ENCODE measurements at places on chromosomes 2 and 18. TPM values are rescaled to one million over a fixed set of nuclear protein-coding genes. Genes with fewer than 3 reads are reported as not detected.

DNA sequence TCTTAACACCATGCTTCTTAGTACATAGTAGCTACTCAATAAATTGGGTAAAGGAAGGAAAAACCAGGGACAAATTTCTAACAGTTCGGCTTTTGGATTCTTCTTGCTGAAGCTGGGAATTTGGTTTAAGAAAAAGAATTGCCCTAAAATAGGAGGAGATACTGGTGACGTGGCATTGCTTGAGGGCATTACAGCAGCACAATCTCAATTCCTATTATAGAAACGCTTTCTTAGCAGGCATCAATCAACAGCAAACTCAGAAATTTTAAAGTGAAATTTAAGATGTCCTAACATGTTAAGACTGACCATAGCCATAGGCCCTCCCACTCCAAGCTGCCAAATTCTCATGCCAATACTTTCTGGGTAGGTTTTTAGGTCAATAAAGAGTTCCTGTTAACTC, 169.5 kb downstream of the SRBD1 start:
- peaks cover 31% of the 10 kb centered on the region for H3K4me1 ChIP-seq
- H3K27ac ChIP-seq: no peak overlapping the region
- no peaks in the 10 kb centered on the region for H3K27me3 ChIP-seq
- no peaks in the 10 kb centered on the region for H3K36me3 ChIP-seq
- no peak overlapping the region for H3K4me3 ChIP-seq

DNA sequence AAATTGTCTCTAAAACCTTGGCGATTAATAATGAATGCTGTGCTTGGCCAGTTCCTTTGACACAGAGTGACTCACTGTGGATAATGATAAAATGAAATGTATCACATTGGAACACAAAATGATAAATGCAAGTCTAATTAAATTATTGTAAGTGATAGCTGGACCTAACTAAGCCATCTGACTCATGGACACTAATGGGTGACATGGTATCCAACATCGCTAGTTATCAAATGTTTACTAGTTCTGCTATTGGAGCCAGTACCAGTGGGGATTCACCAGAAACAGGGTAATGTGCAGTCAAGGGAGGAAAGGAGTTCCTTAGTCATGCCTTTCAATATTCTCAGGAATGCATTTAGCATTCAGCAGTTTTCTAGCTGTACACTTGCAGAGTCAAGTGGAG, 736.3 kb upstream of the ACVR2A start:
- DNase-seq: no peak
- H3K36me3 ChIP-seq: no peaks in the 10 kb centered on the region

The SERPINB5 gene
- not detected for total RNA-seq

DNA sequence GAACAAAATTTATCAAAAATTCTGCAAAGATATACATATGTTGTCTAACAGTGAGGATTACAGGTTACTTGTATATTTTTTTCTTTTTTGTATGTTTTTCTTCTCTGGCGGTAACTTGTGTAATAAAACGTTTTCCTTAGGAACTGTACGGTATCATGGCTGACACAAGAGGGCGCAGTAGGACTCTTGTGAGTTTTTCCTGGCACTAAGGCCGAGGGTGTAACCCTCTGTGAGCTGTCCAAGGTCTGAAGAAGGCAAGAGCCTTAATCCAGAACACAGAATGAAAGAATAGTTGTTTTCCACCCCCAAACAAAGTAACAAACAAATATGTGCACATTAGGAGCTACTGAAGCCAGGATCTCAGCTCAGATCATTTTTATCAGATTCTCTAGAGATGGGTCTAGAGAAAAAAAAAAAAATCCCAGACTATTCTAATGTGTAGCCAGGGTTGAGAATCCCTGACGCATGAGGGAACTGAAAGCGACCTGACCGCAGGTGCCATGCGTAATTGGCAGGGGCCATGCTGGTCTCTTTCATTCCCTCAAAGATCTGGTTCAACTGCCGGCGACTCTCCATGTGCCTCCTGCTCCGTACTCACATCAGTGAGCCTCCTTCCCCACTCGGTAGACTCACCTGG, 27.0 kb downstream of the TMEM200C start:
- H3K36me3 ChIP-seq: no peaks in the 10 kb centered on the region
- DNase-seq: no peak
- no peak overlapping the region for H3K27ac ChIP-seq
- no peak overlapping the region for H3K4me3 ChIP-seq
- H3K4me1 ChIP-seq: no peaks in the 10 kb centered on the region
- H3K27me3 ChIP-seq: no peaks in the 10 kb centered on the region

The CHRNG gene
- total RNA-seq: not detected

DNA sequence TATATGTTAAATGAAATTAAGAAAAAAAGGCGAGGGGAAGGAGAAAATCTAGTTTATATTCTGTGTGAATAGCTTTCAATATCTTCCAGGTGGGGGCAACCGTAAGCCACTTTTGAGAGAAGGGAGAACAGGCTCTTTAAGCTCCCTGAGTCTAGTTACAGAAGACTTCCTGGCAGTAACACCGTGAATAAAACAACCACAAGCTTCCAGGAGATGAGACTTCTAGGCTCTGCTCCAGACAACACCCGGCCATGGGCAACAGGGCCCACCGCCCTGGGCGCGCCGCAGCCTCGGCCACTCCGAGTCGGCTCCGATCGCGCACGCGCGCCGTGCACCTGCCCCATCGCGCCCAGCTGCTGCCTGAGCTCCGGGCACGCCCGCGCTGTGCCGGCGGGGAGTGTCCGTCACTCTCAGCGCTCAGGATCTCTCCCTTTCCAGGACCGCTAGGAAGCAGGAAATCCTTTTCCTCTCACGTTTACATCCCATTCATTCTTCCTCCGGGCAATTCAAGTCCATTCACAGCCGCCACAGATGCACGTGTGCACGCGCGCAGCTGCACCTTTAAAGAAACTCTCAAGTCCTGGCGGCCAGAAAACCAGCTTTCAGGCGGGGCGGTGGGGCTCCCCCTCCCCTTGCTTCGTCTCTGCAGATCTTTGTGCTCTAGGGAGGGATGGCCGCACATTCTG, 19.4 kb upstream of the PAX3 start:
- DNase-seq: peak; percentile 95
- no peak overlapping the region for H3K27ac ChIP-seq
- H3K4me3 ChIP-seq: peak overlapping the region; percentile 72
- H3K27me3 ChIP-seq: peaks cover 52% of the 10 kb centered on the region
- peaks cover 8% of the 10 kb centered on the region for H3K4me1 ChIP-seq
- H3K36me3 ChIP-seq: no peaks in the 10 kb centered on the region

The PDE11A gene
- 0.36 TPM for total RNA-seq

GRCh38 chr18:80106482-80107051, 2.5 kb upstream of the ADNP2 start:
- no peak for DNase-seq
- no peaks in the 10 kb centered on the region for H3K36me3 ChIP-seq
- H3K27me3 ChIP-seq: peaks cover 6% of the 10 kb centered on the region
- H3K4me3 ChIP-seq: no peak overlapping the region
- no peak overlapping the region for H3K27ac ChIP-seq

The C2orf80 gene
- not detected for total RNA-seq

The ALLC gene
- total RNA-seq: not detected

DNA sequence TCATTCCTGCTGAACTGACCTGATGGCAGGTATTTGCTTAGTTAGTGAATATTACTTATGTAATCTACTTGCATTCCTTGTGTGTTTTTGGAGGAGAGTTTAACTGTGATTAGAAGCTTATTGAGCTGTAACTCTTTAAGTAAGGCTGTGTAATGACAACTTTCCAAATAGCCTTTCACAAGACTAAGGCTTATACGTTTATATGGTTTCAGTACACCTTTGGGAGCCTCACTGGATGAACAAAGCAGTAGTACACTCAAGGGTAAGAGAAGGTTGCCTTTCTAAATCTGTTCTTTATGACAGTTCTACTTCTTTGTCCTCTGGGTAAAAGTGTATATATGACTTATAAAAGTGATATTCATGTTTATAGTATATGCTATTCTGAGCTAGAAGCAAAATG, 4.3 kb downstream of the ITPRID2 start:
- no peak for DNase-seq
- H3K27ac ChIP-seq: no peak overlapping the region
- H3K4me3 ChIP-seq: no peak overlapping the region
- H3K36me3 ChIP-seq: peaks cover 35% of the 10 kb centered on the region

The RIT2 gene
- not detected for total RNA-seq

DNA sequence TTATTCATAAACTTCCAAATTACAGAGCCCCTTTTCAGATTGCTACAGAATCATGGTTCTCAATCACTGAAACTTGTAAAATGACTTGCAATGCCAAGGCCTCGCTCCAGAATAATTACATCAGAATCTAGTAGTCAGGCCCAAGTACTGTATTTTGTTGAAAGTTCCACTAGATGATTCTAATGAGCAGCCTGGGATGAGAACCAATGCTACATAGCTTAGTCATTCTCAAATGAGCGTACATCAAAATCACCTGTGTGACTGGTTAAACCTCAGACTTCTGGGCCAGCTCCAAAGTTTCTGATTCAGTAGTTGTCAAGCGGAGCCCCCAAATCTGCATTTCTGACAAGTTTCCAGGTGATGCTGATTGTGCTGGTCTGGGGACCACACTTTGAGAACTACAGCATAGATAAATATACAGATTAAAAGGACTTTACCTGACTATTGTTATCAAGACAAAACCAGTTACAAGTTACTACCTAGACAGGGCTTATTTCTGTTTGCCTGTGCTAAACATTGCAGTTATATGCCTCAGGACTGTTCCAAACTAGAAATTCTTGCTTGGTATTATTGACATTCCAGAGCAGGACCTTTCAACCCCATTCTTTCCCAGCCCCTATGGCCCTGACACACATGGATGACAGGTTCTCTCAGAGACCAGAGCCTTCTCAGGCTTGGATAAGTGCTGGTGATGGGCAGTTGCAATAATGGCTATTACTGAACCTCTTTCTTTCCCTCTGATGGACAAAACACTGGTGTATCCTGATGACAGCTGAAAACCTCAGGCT, 83.1 kb downstream of the UPP2 start:
- H3K4me1 ChIP-seq: no peaks in the 10 kb centered on the region
- H3K4me3 ChIP-seq: no peak overlapping the region
- H3K27me3 ChIP-seq: peaks cover 19% of the 10 kb centered on the region
- no peak for DNase-seq

The PXDN gene
- 324 TPM for total RNA-seq

- peaks cover 8% of the 10 kb centered on the region for H3K27me3 ChIP-seq
- no peak overlapping the region for H3K4me3 ChIP-seq
- H3K36me3 ChIP-seq: no peaks in the 10 kb centered on the region
- peaks cover 4% of the 10 kb centered on the region for H3K4me1 ChIP-seq
These were observed 163.7 kb upstream of the NCK2 start for GRCh38 chr2:105580870-105581554.

The RAB6C gene
- not detected for total RNA-seq

The COL3A1 gene
- total RNA-seq: 3,160 TPM

GRCh38 chr2:37782721-37783371, 111.4 kb upstream of the CDC42EP3 start:
- no peaks in the 10 kb centered on the region for H3K27me3 ChIP-seq
- H3K27ac ChIP-seq: peak overlapping the region; percentile 77
- peaks cover 43% of the 10 kb centered on the region for H3K4me1 ChIP-seq
- peak overlapping the region; percentile 17 for H3K4me3 ChIP-seq

The MOCOS gene
- total RNA-seq: 14.4 TPM

DNA sequence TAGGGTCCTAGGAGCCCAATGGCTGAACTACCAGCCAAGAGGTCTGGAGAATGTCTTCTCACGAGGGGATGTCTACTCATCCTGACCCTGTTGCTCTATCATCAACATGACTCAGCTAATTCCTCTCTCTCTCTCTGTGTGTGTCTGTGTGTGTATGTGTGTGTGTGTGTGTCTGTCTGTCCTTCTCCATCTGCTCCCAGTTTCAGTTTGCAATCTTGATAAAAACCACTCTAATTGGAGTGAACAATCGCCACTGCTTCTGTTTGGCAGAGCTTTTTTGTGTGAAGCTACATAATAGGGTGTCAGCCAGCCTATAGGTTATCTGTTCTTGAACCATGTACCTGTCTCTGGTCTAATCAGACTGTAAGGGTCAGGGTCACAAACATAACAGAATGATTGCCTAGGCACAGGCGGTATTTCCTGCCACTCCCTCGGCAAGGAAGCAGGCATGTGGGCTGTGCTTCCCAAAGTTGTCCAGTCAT, 219.8 kb downstream of the SH3BP4 start:
- DNase-seq: no peak
- no peaks in the 10 kb centered on the region for H3K27me3 ChIP-seq
- no peaks in the 10 kb centered on the region for H3K36me3 ChIP-seq
- H3K4me3 ChIP-seq: peak overlapping the region; percentile 41
- H3K4me1 ChIP-seq: peaks cover 33% of the 10 kb centered on the region

DNA sequence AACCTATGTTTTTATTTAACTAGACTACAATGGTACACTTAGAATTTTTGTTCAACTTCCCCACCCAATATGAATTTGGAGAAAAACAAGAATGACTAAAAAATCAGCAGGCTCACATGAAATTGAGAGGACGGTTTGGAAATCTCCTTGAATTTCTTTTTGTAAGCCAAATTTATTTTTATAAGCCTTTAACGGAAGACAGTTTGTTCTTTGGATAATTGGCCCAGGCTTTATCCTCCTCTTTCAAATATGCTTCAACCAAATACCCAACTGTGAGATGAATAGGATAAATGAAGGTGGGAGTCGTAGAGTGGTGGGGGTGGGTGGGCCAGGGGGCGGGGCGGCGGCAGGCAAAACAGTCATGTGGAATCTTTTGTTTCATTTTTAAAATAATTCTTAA, 60.6 kb downstream of the FMNL2 start:
- H3K4me1 ChIP-seq: peaks cover 23% of the 10 kb centered on the region
- H3K27ac ChIP-seq: peak overlapping the region; percentile 80
- DNase-seq: no peak

The ARHGAP28 gene
- total RNA-seq: 23.9 TPM

GRCh38 chr2:70962885-70963878, 15.2 kb upstream of the ANKRD53 start:
- peaks cover 6% of the 10 kb centered on the region for H3K4me1 ChIP-seq
- H3K36me3 ChIP-seq: no peaks in the 10 kb centered on the region
- no peaks in the 10 kb centered on the region for H3K27me3 ChIP-seq
- no peak overlapping the region for H3K27ac ChIP-seq
- peak; percentile 11 for DNase-seq

The UGT1A7 gene
- total RNA-seq: not detected

GRCh38 chr2:45466053-45466452, 145.0 kb downstream of the SRBD1 start:
- H3K4me1 ChIP-seq: peaks cover 9% of the 10 kb centered on the region
- no peaks in the 10 kb centered on the region for H3K36me3 ChIP-seq
- no peak overlapping the region for H3K4me3 ChIP-seq
- H3K27me3 ChIP-seq: no peaks in the 10 kb centered on the region
- no peak for DNase-seq

DNA sequence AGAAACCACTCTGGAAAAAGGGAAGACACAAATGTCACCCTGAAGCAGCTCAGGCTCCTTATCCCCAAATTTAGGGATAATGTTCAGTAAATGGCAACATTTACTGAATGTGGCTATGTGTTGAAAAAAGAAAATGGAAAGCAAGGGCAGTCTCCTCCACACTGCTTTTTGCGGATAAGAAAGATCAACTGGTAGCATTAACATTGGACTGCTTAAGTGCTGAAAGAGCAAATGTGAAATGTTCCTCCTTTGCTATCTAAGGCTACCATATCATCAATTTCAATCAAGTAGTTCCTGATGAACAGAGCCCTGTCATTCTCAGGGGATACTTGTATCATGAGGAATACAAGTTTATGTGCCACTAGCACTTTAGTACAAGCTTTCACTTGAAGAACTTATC, 12.5 kb downstream of the FBXO11 start:
- no peaks in the 10 kb centered on the region for H3K36me3 ChIP-seq
- no peak for DNase-seq
- H3K27me3 ChIP-seq: no peaks in the 10 kb centered on the region
- H3K4me1 ChIP-seq: peaks cover 29% of the 10 kb centered on the region

GRCh38 chr2:45697190-45697589, 45.7 kb downstream of the PRKCE start:
- no peak overlapping the region for H3K4me3 ChIP-seq
- no peak for DNase-seq
- H3K4me1 ChIP-seq: peaks cover 18% of the 10 kb centered on the region
- no peaks in the 10 kb centered on the region for H3K36me3 ChIP-seq
- no peaks in the 10 kb centered on the region for H3K27me3 ChIP-seq
- no peak overlapping the region for H3K27ac ChIP-seq

Data from osteoblast (primary cell).